Stimulated activated CD4-positive, alpha-beta T cell treated with anti-CD3 and anti-CD28 coated beads, TNF-alpha, amount 100 ng/mL, for 24 hours (primary cell): ENCODE measurements at places on chromosomes 1 and 21.
A peak's percentile ranks its signal among the peaks of the same experiment; 100 is the strongest.

DNA sequence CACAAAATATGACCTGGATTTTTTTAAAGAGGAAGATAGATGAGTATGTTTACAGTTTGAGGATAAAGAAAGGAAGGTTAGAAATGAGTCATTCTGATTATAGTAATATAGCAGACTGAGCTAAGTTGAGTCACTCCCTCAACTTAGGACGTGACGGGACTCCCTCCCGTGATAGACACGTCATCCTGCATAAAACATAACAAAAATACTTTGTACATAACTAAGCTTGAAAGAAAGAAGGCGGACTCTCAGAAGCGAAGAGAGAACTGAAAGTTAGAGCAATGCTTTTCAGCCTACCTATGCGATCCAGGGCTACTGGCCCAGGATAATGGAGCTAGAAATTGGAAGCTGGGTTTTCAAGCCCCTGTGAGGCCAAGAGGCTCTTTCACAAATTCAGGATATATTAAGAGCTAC is 53.0 kb upstream of the DESI2 start:
- DNase-seq, result peak; percentile 20

DNA sequence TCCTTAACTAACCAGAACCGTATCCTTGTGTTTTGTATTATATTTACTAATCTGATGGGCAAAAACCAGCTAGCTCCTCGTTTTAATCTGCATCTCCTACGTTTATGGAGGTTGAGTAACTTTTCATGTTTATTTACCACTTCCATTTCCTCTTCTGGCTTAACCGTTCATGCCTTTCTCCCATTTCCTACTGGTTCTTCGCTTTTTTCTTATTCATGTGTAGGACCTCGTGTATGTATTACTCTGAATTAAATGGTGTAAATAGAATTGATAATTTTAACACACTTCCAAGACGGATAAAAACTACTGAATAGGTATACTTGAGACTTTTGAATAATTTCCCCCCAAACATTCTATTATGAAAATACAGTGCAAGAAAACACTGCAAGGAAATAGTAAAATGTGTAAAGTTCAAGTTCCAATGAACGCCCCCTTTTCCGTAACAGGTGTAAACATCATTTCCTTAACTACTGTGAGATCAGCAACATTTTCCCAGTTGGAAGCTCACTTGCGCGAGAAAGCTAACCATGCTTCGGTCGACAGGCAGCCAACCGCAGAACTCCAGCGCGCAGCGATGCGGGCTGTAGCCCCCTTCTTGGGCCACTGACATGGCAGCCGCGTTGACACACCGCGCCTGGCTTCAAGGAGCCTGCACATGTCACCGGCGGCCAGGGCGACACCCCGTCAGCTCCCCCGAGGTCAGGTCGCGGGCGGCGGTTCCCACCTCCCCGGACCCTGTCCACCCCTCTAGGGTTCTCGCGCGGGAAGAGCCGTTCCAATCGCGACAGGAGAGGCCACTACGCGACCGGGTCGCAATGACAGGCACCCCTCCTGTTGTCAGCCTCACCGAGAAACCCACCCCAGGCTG is 816 bp downstream of the EDEM3 start:
- peak; percentile 7 for DNase-seq

GRCh38 chr1:185894791-185895190 is 160.6 kb downstream of the HMCN1 start:
- DNase-seq, result no peak

- DNase-seq, result no peak
Observed at GRCh38 chr1:236282425-236282716, 613 bp upstream of the ERO1B start.

GRCh38 chr1:208933984-208934525 is 649.5 kb upstream of the CAMK1G start:
- no peak for DNase-seq

DNA sequence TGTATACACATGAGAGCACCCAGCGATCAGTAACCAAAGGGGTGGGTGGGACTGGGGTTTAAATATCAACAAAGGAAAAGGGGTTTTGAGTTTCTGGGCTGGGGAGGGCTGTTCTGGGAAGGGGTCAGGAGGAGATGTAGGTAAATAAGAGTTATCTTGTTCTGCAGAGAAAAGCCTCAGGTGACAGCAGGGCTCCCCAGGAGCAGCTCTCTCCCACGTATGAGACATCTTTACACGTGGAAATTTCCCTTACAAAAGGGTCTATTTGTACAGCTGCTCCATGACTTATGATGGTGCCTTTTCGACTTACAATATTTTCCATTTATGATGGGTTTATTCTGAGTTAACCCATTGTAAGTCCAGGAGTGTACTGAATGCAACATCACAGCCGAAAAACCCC is 16.3 kb upstream of the PADI2 start:
- no peak for DNase-seq

- DNase-seq, result peak; percentile 82
Observed at GRCh38 chr1:172638885-172639831, 19.7 kb upstream of the FASLG start.

GRCh38 chr1:203649551-203649998 is 22.9 kb downstream of the ATP2B4 start:
- no peak for DNase-seq

DNA sequence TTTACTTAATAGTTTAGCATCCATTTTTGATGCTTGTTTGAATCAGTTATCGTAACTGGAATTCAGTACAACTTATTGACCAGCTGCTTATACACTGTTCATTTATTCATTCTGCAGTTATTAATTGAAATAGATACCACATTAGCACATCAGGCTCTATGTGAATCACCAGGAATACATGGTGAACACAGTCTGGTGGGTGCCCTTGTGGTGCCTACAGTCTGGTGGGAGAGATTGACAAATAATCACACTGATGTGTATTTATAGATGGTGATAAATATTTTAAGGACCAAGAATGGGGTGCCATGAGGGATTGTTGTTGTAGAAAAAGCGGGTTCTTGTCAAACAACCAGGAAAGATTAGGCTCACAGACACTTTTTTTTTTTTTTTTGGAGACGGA is 87.6 kb downstream of the ZFYVE9 start:
- DNase-seq, result no peak

DNA sequence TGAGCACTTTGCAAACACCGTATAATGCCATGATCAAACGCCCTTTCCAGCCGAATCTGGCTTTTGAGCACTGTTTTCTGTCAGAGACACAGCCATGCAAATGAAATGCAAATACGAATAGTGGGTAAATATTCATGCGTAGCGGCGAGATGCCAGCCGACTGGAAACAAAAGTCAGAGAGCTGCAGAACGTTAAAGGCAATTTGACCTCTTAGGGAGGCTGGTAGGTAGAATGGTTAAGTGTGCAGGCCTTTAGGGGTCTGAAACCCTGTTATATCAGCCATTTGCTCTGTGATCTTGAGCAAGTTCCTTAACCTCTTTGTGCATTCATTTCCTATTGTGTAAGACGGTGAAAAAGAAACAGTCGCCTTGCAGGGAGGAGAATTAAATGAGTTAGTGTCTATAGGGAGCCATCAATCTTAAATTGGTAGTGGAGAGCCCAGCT is 6.5 kb upstream of the SDHB start:
- no peak for DNase-seq

- no peak for DNase-seq
Observed at GRCh38 chr21:37615962-37616361, 249.4 kb downstream of the DYRK1A start.

DNA sequence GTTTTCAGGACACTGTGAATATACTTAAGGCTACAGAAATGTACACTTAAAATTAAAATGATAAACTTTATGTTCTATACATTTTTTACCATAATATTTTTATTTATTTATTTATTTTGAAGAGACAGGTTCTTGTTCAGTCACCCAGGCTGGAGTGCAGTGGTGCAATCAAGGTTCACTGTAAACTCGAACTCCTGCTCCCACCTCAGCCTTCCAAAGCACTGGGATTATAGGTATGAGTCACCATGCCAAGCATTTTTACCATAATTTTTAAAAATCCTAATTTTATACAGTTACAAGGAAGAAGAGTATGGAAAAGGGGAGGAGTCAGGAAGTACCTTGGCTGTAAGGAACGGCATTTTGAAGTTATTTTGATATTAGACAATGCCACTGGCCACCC is 23.6 kb upstream of the ANGPTL3 start:
- no peak for DNase-seq

GRCh38 chr1:94819945-94820746 is at the start of gene SLC44A3:
Gene SLC44A3 (plus strand): TSS chr1:94820357. CDS start chr1:94820452, 95 bp downstream.
- DNase-seq, result no peak
